ENCODE measurements at places on chromosomes 11 and 22.

DNA sequence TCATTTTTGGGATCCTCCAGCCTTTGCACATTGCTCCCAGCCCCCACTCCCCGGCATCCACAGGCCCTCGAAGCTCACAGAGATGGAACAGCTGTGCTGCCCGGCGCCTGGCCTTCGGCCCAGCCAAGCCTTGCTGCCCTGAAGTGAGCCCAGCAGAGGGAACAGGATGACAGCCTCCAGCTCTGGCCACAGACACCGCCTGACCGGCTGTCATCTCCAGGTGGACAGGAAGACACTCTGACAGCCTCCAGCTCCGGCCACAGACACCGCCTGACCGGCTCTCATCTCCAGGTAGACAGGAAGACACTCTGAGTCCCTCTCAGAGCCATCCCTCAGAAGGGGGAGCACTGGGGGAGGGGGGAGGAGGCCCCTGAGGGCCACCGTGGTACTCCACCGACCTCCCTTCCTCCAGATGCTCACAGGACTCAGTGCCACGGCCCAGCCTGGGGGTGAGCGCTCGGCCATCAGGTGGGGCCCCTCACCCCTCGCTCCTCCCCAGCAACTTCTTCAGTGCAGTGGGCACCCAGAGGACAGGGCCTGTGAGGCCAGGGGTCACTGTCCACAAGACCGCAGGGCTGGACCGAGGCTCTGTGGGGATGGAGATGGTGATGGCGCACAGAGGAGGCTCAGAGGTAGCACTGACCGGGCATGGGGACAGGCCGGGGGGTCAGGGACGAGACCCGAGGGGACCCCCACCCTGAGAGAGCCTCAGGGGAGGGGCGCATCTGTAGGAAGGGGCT, 58.6 kb downstream of the BRD1 start:
- no peak for DNase-seq

GRCh38 chr11:66386171-66387069, 14.9 kb upstream of the SLC29A2 start:
- DNase-seq, result peak; percentile 76

GRCh38 chr22:49021926-49022815, 805.5 kb downstream of the BRD1 start:
- no peak for DNase-seq

DNA sequence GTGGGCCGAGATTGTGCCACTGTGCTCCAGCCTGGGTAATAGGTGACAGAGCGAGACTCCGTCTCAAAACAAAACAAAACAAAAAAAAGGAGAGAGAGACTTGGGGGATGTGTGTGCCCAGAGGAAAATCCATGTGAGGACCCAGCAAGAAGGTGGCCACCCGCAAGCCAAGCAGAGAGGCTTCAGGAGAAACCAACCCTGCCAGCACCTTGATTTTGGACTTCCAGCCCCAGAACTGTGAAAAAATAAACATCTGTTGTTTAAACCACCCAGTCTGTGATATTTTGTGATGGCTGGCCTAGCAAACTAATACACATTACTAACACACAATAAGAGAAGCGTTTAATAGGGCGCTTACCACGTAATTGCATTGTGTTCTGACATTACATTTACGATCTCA, 21.2 kb downstream of the TXN2 start:
- DNase-seq, result no peak

- DNase-seq, result no peak
Measured at GRCh38 chr22:46297151-46297812, 612 bp downstream of the GTSE1 start.

DNA sequence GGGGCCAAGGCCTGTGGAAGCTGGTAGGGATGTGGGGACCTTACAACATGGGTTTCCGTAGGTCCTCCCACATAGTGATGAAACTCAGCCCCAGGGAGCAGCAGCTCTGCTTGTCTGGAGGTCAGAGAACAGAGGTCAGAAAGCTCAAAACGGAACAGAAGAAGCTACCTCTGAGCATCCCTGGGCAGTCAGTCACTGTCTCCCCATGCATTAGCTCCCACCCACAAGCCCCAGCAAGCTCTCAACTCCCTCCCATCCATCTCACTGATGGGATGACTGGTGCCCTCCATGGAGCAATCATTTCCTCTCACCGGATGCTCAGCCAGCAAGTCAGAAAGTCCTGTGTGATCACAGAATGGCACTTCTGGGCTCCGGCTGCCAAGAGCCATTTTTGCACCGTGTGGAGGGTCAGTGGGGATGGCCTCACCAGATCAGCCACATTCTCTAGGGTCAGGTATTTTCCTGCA, 1.9 kb downstream of the TPP1 start:
- DNase-seq, result no peak

DNA sequence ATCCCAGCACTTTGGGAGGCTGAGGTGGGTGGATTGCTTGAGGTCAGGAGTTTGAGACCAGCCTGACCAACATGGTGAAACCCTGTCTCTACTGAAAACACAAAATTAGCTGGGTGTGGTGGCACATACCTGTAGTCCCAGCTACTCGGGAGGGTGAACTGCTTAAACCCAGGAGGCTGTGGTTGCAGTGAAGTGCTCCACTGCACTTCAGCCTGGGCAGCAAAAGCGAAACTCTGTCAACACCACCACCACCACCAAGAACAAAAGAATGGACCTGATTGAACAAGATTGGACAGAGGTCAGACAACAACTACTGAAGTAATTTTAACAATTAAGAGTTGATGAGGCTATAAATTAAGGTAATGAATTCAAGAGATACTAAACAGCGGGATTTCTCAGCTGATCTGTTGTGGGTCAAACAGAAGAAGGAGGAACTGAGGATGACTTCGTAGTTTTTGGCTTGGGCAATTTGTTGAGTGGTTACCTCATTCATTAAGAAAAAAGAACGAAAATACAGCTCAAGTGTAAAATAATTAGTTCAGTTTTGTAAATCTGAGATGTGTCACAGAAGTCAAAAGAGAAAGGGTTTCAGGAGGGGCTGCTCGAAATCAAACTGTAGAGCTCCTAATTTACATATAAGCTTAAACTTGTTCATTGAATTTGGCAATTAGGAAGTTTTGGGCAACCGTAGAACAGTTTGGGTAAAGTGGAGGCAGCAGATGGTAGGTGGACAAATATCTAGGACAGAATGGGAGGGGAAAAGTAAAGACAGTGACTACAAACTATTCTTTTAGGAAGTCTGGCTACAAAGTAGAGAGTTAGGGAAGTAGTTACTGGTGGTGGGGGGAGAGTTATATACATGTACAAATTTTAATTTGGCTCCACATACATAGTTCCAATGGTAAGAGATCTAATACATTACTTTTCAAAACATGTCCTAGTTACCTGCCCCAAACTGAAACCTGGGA, 4.5 kb downstream of the IL18 start:
- no peak for DNase-seq

GRCh38 chr11:102806296-102806695, 8.3 kb upstream of the MMP1 start:
- DNase-seq, result no peak

- DNase-seq, result no peak
Measured at GRCh38 chr11:45664376-45665205, 831 bp downstream of the CHST1 start.

GRCh38 chr22:23124611-23125511, 16.9 kb downstream of the RSPH14 start:
- no peak for DNase-seq

DNA sequence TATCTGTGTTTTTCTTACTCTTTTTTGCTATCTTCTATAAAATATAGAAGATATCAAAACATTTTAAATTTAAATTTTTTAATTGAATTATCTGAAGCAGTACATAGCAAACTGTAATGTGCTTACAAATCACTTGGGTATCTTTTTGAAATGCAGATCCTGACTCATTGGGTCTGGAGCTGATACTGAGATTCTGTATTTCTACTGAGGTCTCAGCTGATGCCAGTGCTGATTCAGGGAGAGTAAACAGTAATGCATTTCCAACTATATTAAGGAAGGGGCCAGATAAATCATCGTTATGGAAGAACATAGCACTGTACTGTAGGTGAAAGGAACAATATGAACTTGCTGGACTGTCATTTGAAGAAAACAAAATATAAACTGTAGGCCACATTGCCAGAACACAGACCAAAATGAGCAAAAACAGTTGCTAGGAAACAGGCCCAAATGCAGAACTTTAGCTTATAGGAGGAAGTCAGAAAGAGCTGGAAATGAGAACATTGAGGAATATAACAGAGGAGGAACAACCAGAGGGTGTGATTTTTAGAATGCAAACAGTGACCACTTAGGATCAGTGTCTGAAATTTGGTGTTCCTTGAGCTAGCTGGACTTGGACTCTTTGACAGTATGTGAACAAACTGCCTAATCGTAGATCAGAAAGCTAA, 3.3 kb downstream of the ARL14EP start:
- DNase-seq, result no peak

Measured in NCI-H2029 (cell line).